Astrocyte of the spinal cord (primary cell): ENCODE measurements at places on chromosomes 7 and 10.

DNA sequence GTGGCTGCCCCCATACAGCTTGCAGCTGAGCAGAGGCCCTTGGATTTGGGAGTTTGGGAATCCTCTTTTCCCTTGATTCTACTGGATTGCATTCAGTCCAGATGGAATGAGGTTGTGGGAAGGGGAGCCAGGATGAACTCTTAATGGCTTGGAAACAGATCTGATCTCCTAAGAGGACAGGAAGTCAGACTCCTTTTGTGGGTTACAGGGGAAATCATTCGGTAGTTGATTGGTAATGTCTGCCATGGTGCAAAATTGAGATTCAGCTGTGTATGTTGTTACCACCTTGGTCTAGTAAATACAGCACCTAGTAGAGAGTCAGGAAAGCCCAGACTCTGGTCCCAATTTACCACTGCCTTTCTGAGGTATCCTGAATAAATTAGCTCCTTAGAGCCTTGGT lies 144.2 kb upstream of the TNRC18 start:
- no peak for DNase-seq

- no peak for DNase-seq
Measured at GRCh38 chr7:8305625-8306388, 43.8 kb upstream of the ICA1 start.

DNA sequence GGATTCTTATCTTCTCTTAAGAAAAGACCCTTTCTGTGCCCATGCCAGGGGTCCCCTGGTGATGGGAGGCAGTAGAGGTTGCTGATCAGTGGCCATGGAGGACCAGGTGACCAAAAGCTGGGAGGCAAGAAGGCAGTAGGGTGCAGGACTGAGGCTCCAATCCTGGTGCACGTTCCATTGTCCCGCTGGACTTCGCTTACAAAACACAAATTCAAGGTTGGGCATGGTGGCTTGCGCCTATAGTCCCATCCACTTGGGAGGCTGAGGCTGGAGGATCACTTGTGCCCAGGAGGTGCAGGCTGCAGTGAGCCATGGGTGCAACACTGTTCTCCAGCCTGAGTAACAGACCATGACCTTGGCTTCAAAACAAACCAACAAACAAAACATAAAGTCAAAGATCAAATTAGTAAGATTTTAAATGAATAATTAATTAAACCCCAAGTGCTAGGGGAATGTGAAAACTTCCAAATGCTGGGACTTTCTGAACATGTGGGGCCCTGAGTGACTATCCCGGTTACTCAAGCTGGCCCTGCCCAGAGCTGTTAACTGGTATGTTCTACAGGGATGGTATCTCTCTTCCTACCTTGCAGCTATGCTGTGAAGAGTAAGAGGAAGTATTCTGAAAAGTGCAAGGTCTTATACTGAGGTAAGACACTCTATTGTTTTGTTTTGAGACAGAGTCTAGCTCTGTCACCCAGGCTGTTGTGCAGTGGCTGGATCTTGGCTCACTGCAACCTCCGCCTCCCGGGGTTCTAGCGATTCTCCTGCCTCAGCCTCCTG lies 97.6 kb downstream of the LYZL2 start:
- DNase-seq, result no peak

DNA sequence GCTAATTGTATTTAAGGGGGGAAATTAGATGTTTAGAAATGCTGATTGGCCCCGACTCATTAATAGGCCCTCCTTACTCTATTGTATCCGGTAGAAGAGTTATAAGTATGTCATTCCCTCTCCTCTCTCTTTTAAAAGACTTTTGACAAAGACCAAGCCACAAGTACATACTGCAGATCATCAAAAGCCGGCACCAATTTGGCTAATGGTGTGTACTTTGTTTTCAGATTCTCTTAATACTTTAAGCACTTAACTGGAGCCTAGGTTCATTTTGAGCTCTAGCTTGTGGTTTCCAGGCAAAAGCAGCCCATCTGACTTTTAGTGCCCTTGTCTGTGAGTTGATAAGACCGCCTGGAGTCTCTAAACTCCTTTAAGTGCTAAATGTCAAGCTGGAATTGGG lies 210.0 kb upstream of the LYZL1 start:
- no peak for DNase-seq

GRCh38 chr10:11910102-11910501 lies 86.9 kb downstream of the PROSER2 start:
- no peak for DNase-seq

DNA sequence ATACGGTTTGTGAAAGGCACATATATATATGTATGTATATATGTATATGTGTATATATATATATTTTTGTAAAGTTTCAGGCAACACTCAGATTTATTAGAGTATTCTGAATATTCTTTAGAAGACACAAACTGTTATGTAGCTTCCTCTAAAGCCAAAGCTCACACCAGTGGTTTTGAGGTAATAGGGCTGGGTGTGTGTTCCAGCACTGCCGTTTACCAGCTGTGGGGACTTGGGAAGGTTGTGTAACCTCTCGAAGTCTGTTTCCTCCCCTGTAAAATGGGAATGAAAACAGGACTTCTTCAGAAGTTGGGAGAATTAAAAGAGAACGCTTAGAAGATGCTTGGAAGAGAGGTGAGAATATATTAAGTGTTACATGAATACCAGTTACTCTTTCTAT lies 94.8 kb downstream of the PRPF18 start:
- DNase-seq, result no peak

- no peak for DNase-seq
Measured at GRCh38 chr7:44673324-44673723, 66.9 kb downstream of the OGDH start.

DNA sequence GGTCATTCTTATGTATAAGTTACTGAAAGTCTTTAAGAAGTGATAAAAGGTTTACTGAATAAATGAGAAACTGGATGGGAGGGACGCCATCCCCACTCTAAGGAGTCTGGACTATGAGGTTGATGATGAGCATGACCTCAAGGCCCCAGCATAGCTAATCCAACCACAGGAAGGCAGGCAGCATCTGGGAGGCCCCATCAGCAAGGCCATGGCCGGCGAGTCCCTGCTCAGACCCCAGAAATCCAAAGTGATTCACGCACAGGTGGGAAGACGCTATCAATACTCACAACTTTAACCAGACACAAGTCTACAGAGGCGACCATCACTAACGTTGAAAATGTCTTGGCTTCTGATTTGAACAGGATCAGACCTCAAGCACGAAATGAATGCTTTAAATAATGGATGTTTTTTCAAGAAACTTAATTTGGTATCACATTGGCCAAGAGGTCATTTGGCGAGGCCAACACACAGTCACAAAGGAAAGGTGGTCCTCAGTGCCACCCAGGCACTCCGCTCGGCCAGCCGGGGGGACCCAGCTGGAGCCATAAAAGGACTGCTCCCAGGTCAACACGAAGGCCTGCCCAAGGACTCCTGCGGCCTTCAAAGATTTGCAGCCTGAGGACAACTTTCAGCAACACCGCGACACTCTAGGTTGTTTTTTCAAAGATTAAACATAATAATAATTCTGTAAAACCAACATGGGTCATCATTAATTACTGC lies 228.5 kb downstream of the PTPRN2 start:
- DNase-seq, result no peak

GRCh38 chr10:49598164-49598856 lies 11.8 kb upstream of the SLC18A3 start:
- DNase-seq, result no peak

DNA sequence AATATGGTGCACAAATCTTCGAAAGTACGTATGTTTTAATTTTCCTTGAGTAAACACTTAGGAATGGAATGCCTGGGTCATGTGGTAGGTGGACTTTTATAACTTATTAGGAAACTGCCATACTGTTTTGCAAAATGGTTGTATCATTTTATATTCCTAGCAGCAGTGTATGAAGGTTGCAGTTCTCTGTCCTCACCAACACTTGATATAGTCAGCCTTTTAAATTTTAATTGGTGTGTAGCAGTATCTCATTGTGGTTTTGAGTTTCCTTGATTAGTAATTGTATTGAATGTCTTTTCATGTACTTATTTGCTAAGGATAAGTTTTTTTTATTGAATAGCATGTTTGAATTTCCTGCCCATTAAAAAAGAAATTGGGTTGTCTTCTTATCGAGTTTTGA lies 926 bp upstream of the PCBD1 start:
- DNase-seq, result no peak

GRCh38 chr7:155963356-155963755 lies 151.1 kb upstream of the SHH start:
- no peak for DNase-seq

- DNase-seq, result no peak
Measured at GRCh38 chr7:121151774-121152221, 163.3 kb downstream of the CPED1 start.

DNA sequence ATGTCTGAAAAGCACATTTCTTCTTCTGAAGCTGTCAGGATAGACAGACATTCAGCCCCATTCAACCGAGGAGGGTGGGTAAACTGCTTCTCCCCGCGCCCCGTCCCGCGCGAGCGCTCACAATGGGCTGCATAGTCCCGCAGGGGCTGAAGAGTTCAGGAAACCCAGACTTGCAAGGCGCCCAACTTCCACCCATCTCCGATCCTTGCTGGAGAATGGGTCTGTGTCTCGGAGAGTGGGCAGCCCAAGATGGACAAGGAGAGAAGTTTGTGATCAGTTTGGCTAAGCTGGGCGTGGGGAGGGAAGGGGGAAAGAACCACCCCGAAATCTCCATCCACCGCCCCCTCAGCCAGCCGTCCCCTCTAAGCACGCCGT lies 686 bp downstream of the AASS start:
- peak; percentile 44 for DNase-seq

DNA sequence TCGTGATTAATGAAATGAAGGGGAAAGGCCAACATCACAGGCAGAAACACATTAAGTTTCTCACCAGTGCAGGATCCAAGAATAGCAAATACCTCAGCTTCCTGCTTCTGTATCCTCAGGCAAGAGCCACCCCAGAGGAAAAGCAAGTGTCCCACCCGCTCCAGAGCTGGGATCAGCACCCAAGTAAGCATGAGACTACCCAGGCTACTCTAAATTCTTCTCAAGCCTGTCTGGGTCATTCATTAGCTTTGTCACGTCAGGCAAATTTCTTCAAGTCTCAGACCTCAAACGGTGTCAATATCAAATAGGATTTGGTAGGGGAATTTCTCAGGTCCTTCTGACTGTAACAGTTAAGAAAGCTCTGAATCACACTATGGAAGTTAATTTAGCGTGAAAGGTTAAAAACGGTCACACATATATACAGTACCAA lies 59.0 kb downstream of the GNA12 start:
- DNase-seq, result peak; percentile 87

DNA sequence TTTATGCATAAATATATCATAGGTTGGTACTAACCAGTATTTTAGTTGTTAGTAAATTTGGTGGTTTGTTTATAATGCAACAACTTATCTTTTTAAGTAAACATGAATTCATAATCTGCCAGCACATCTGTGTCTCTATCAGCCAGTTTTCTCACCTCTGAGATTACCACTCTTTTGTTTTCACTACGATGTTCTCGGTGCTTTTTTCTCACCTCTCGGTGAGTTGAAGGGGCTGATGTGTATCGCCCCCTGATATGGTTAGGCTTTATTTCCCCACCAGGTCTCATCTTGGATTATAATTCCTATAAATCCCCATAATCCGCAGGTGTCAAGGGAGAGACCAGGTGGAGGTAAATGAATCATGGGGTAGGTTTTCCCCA lies 114.1 kb downstream of the CAMK1D start:
- DNase-seq, result no peak

DNA sequence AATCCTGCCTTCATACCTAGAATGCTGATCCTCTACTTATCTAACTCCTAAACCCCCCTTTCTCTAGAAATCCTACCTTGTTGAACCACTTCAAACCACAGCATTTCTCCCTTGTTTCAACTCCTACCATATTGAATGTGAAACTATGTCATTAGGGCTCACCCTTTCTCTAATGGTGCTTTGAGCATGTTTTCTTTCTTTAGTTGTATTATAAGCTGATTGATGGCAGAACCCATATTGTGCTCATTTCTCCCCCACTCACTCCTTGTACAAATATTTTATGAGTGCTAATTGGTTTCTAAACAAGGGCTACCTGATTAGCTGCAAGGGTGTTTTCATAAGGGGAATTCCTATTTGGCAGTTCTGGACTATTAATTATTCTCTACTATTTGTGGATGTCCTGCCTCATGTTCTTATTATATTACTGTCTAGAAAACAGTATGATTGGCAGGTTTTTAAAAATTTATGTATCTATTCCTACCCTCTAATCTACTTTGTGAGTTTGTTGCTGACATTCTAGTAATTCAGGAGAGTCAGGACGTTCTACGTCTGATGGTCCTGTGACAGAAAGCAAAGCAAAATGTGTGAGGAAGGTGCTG lies 765.8 kb downstream of the KCNMA1 start:
- DNase-seq, result no peak

GRCh38 chr10:103733045-103733419 lies 122.3 kb downstream of the SH3PXD2A start:
- no peak for DNase-seq

DNA sequence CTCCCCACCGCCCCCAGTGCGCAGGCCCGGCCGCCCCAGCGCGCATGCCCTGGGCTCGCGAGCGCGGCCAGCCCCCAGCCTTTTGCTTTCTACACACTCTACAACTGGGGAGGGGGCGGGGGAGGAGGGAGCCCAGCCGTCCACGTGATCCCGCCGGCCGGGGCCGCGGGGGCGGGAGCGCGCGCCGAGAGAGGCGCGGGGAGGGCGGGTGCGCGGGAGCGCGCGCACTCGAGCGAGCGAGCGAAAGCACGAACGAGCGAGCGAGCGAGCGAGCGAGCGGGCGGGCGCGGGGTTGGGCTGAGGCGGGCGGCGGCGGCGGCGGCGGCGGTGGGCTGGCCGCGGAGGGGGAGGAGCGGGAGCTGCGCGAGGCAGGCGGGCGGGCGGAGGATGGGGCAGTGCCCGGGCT lies at the start of gene AUTS2:
TSS of gene AUTS2 (plus strand) at position 395 of the 406 bp plus-strand sequence. CDS start 1,179 bp downstream, outside the sequence.
- peak; percentile 90 for DNase-seq

DNA sequence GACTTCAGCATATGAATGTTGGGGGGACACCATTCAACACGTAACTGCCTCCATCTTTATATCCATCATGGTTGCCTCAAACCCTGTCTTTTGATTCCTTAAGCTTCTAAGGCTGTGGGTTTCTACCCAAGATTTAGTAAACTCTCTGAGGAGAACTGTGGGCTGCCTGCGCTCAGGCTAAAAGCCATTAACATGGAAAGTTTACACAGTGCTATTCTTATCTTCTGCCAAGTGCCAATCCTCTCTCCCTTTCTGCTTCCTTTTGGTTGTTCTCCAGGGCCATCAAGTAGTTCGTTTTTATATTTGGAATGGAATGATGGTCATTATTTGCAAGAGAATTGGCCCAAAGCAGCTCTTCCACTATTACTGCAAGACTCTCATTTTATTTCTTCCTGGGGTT lies 97.3 kb upstream of the KLF14 start:
- no peak for DNase-seq
